HCT116 (cell line): ENCODE measurements at places on chromosomes 3 and 15. TPM values are rescaled to one million over a fixed set of nuclear protein-coding genes. Genes with fewer than 3 reads are reported as not detected.

Gene NOX5
- total RNA-seq = 0.91 TPM

Gene LRRC2
- not detected for total RNA-seq

Gene MINAR1
- total RNA-seq = 1.9 TPM

Gene TMEM202
- not detected for total RNA-seq

Gene GOLGA8J
- total RNA-seq = not detected

Gene C3orf85
- not detected for total RNA-seq

Gene KLHL40
- not detected for total RNA-seq

Gene PARL
- 69.7 TPM for total RNA-seq

Gene CAMK2N2
- 5.1 TPM for total RNA-seq

Gene DZIP1L
- total RNA-seq = 9.6 TPM

Gene COL6A6
- not detected for total RNA-seq

Gene CRABP1
- 0.47 TPM for total RNA-seq

Gene PLSCR5
- total RNA-seq = not detected

Gene POLR2M
- total RNA-seq = 86.2 TPM

Gene PLSCR4
- total RNA-seq = 4.1 TPM

Gene HPS3
- 17.1 TPM for total RNA-seq

Gene SH3GL3
- 1.3 TPM for total RNA-seq

Gene POLQ
- total RNA-seq = 12.3 TPM

Gene TGFBR2
- 22.5 TPM for total RNA-seq

Gene ERICH6
- total RNA-seq = not detected

Gene MST1
- total RNA-seq = 15.4 TPM

Gene GUCA1C
- not detected for total RNA-seq
